A549 treated with AZD2906 at 1 μM for 4 hours (cell line): ENCODE measurements at places on chromosomes 1 and 21. TPM values are rescaled to one million over a fixed set of nuclear protein-coding genes. Genes with fewer than 3 reads are reported as not detected.

CD5L gene
- total RNA-seq, result not detected in 5 replicates

SPRR2D gene
- total RNA-seq, result not detected in 5 replicates

ITSN1 gene
- total RNA-seq, result 18.8 to 25.2 TPM (median 20.8 TPM) in 5 replicates

KCNN3 gene
- 0.03 to 0.06 TPM (median 0.05 TPM) in 5 replicates for total RNA-seq

SPOCD1 gene
- 3.3 to 4.8 TPM (median 3.9 TPM) in 5 replicates for total RNA-seq

PROK1 gene
- total RNA-seq, result not detected in 5 replicates

CACNA1S gene
- 0.01 TPM in 2 of 5 replicates, not detected in the others for total RNA-seq

COA7 gene
- total RNA-seq, result 21.6 to 29.3 TPM (median 26.1 TPM) in 5 replicates

C4BPA gene
- 0.50 to 0.84 TPM (median 0.62 TPM) in 5 replicates for total RNA-seq

PATJ gene
- total RNA-seq, result 3.5 to 4.6 TPM (median 4.1 TPM) in 5 replicates

NFASC gene
- total RNA-seq, result 0.96 to 1.4 TPM (median 1.1 TPM) in 5 replicates

ZNF695 gene
- total RNA-seq, result 2.0 to 3.1 TPM (median 2.4 TPM) in 5 replicates

TMCO2 gene
- not detected in 5 replicates for total RNA-seq

FAM177B gene
- total RNA-seq, result not detected in 5 replicates

ARHGAP29 gene
- total RNA-seq, result 10.6 to 18.0 TPM (median 12.2 TPM) in 5 replicates
